ENCODE measurements at places on chromosomes 4 and X.
A peak's percentile ranks its signal among the peaks of the same experiment; 100 is the strongest.

- no peak for DNase-seq
Measured at GRCh38 chrX:68634649-68635227, 12.7 kb upstream of the STARD8 start.

- no peak for DNase-seq
Measured at GRCh38 chr4:6873291-6873690, 36.3 kb upstream of the TBC1D14 start.

- DNase-seq, result no peak
Measured at GRCh38 chr4:101806914-101807313, 16.4 kb downstream of the BANK1 start.

DNA sequence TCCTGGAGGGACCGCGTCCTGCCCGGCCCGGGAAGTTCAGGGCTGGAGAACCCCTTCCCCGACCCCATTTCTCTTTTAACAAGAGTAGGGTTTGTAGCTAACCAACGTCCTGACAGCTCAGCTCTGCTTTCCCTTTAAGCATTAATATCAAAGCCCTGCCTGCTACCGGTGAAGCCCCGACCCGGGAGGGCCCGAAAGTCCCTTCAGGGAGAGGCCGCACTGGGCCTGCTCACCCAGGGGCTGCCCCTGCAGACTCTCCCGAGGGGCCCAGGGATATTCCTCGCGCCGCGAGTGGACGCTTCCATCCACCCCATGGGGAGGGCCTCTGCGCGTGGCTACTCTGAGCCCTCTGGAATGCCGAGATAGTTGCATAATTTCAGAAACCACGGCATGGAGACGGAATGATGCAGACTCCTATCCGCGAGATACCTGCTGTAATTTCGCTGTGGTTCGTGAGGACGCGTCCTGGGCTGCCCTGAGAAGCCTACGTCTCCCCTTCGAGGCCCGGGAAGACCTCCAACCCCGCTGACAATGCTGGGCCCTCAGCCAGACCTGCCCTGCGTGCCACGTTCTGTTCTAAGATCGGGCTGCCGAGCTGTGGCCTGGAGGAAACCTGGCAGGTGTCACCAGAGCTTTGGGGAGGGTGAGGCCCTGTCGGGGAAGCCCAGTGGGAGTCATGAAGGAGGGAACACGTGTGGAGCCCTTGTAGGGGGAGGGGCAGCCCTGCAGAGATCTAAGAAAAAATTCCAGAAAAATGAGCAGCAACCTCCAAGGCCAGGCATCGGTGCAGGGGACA, 999 bp upstream of the CTBP1 start:
- DNase-seq, result no peak

DNA sequence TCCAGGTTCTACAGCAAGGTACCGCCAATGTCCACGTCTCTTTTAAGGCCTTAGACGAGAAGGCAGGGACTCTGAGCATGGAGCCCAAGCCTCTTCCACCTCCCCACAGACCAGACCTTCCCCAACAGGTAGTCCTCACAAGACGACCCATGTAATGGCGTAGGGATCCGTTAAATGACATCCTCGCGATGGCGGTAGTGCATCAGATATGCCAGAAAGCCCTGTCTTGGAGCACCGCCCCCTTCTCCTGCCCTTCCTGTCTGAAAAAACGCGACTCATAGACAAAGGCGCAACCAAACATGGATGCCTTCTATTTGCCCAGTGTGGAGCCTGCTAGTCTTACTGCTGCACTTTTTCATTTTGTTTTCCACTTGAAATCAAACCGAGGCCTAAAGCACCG, 185.4 kb downstream of the OR13H1 start:
- DNase-seq, result no peak

DNA sequence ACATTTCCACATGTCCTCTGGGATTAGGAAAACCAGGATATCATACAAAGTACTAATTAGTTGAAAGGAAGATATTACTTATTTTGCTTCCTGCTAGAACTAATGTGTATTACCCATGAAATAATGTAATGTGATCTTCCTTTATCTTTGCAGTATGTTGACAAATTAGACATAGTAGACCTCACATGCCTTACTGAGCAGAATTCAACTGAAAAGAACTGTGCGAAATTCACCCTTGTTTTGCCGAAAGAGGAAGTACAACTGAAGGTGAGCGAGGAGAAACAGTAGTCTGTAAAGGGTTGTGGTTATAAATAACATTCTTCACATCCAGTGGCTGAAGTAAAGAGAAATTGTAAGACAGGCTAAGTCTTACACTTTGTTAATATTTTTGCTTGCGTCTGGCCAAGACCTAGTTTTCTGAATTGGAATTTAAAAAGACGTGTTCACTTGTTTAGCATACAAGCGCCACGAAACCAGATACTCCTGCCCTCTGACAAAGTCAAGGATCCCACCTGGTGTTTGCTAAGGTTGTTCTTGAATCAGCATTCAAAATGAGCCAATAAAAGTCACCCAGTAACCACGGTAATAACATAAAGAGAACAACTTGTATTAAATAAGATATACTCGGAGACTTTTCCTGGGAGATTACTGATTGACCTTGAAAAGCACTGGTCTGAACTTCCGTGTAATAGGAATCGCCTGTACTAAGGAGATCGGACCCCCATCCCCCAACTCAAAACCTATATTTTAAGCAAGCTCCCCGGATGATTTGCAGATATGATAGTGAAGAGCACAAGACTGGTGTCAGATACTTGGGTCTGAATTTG, 16.9 kb downstream of the STAP1 start:
- peak; percentile 52 for DNase-seq

GRCh38 chr4:14254252-14254651, 626.7 kb upstream of the BOD1L1 start:
- no peak for DNase-seq

DNA sequence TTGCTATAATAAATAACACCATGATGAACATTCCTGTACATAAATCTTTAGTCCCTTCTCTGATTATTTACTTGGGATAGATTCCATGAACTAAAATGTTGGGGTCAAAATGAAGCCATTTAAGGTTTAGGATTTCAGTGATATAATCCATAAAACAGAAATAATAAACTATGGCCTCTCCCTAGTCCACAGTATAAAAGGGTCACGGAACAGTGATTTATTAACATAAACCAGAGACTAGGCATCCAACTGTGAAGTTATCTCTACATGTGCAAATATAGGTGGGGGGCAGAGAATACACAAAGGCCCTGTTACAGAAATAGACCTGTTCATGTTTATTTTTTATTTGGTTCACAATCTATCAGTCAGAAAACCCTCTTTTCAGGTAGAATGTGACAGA, 499.1 kb upstream of the SLIT2 start:
- no peak for DNase-seq

GRCh38 chr4:183906489-183906738, 1.3 kb downstream of the STOX2 start:
- no peak for DNase-seq

- no peak for DNase-seq
Measured at GRCh38 chrX:9866633-9867032, 80.4 kb downstream of the SHROOM2 start.

GRCh38 chr4:175238827-175239517, 320.8 kb downstream of the ADAM29 start:
- no peak for DNase-seq

GRCh38 chr4:168713253-168713652, 216.4 kb downstream of the PALLD start:
- DNase-seq, result no peak

DNA sequence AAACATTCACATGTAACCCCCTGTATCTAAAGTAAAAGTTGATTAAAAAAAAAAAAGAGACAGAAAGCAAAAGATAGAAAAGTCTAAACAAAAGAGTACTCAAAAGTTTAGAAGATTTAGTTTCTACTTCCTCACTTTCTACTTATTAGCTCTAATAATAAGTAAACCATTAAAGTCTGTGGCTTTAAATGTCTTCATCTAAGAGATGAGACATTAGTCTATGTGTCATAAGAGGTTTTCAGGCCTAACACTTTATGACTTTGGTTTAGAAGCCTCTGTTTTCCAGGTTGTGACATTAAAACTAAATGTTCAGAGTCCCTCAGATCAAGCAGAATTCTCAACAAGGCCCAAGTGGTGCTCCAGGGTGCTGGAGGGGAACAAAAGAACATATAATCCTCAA, 42.2 kb upstream of the GUCY1A1 start:
- no peak for DNase-seq

GRCh38 chrX:82816001-82816400, 692.1 kb upstream of the POU3F4 start:
- DNase-seq, result no peak

DNA sequence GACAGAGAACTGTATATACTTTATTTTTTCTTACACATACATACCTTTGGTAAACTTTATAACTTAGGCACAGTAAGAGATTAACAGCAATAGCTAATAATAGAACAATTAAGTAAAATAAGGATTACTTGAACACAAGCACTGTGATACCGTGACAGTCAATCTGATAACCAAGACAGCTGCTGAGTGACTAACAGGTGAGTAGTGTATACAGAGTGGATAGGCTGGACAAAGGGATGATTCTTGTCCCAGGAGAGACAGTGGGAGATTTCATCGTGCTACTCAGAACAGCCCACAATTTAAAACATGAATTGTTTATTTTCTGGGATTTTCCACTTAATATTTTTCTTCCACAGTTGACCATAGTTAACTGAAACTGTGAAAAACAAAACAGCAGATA, 411.8 kb downstream of the PPP1R2C start:
- DNase-seq, result no peak

- DNase-seq, result no peak
Measured at GRCh38 chrX:4320436-4320947, 607.0 kb upstream of the PRKX start.

- DNase-seq, result no peak
Measured at GRCh38 chrX:42090395-42090794, 167.0 kb upstream of the CASK start.

GRCh38 chr4:147968641-147969040, 236.8 kb downstream of the ARHGAP10 start:
- no peak for DNase-seq

DNA sequence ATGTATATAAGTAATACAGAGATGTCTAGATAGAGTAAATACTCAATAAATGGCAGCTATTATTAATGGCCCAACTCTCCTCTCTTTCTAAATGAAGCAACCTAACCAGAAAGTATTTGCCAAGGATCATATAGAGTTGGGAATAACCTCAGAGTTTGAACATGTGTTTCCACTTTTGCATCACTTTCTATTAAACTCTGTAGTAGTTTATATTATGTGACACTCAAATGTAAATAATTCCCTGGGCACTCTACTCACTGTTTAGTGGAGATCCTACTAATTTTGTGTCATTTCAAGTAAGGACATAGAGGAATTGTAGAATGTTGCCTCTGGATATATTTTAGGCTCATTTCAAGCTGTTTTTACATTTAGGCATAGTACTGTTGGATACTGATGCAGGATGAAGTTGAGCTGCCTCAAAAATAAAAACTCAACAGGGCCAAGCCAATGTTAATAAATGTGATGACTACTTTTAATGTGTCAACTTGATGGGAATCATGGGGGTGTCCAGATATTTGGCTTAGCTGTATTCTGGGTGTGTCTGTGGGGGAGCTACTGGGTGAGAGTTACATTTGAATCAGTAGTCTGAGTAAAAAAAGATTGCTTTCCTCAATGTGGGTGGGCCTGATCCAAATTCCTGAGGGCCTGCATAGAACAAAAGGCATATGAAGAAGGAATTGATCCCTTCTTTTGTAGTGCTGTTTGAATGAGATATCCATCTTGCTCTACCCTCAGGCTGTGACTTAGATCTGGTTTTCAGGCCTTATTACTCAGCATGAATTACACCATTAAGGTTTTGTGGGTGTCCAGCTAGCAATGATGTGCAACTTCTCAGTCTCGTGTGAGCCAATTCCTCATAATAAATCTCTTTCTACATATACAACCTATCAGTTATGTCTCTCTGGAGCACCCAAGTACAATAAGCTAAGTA, 1368.2 kb downstream of the STIM2 start:
- no peak for DNase-seq

DNA sequence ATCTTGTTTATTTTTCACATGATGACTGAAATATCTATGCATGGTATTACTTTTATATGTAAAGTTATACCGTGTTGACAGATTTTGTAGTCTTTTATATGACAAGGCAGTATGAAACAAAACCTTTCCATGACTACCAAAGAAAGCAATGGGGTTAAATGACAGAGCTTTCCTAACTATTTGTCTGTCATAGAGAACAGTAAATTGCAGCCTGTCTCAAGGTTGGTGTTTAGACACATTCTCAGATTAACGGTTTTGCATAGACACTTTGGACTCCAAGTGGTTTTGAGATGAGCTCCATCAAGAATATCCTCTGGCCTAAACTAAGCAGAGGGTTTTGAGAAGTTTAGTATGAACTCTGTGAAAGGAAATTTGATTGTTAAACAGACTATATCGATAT, 180.7 kb upstream of the TENM3 start:
- no peak for DNase-seq

GRCh38 chr4:157667836-157668235, 447.3 kb downstream of the GRIA2 start:
- no peak for DNase-seq

- no peak for DNase-seq
Measured at GRCh38 chr4:158350161-158350560, 139.9 kb downstream of the TMEM144 start.

- no peak for DNase-seq
Measured at GRCh38 chrX:10506781-10507180, 113.6 kb downstream of the MID1 start.

- DNase-seq, result no peak
Measured at GRCh38 chrX:18468599-18468998, 43.2 kb downstream of the CDKL5 start.

Data from T-helper 2 cell (primary cell).